NCI-H460 (cell line): ENCODE measurements at places on chromosomes 13 and 19. TPM values are rescaled to one million over a fixed set of nuclear protein-coding genes. Genes with fewer than 3 reads are reported as not detected.

PLK5 gene
- total RNA-seq, result 0.05 TPM in 1 of 2 replicates, not detected in the other

PRRG2 gene
- 0.14 TPM in 1 of 2 replicates, not detected in the other for total RNA-seq

GRIN3B gene
- not detected in 2 replicates for total RNA-seq

DNM2 gene
- total RNA-seq, result 33.8 and 38.8 TPM in 2 replicates

ZNF575 gene
- 0.32 and 0.35 TPM in 2 replicates for total RNA-seq

- no peak for DNase-seq
These were observed 5.3 kb downstream of the PTBP1 start for GRCh38 chr19:802498-803098.

DNA sequence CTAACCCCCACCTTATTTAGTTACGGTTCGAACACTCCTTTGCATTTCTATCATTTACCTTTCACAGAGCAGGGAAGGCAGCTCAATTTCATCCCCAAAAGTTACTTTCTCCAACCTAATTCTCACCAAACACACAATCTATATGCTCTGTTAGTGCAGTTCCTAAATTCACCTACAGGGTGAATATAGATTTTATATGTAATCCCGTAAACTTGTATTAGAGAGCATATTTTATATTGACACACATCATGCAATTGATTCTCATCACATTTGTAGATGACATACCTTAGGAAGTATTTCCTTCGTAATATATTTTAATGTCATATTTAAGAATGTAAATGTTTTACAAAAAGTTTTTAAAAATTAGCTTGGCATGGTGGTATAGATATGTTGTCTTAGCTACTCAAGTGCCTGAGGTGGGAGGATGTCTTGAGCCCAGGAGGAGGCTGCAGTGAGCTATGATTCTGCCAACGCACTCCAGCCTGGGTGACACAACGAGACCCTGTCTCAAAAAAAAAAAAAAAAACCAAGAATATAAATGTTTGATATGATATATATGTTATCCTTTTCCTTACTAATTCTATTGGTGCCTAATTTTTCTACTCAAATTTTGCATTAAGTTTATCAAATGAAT lies 57.3 kb upstream of the TNFRSF19 start:
- no peak for DNase-seq

- DNase-seq, result no peak
These were observed 2.3 kb downstream of the MAP3K10 start for GRCh38 chr19:40193587-40193849.

- DNase-seq, result no peak
These were observed 1.1 kb downstream of the FKBP8 start for GRCh38 chr19:18541992-18542940.

- DNase-seq, result no peak
These were observed 39.5 kb upstream of the TEX29 start for GRCh38 chr13:111280681-111281585.

DNA sequence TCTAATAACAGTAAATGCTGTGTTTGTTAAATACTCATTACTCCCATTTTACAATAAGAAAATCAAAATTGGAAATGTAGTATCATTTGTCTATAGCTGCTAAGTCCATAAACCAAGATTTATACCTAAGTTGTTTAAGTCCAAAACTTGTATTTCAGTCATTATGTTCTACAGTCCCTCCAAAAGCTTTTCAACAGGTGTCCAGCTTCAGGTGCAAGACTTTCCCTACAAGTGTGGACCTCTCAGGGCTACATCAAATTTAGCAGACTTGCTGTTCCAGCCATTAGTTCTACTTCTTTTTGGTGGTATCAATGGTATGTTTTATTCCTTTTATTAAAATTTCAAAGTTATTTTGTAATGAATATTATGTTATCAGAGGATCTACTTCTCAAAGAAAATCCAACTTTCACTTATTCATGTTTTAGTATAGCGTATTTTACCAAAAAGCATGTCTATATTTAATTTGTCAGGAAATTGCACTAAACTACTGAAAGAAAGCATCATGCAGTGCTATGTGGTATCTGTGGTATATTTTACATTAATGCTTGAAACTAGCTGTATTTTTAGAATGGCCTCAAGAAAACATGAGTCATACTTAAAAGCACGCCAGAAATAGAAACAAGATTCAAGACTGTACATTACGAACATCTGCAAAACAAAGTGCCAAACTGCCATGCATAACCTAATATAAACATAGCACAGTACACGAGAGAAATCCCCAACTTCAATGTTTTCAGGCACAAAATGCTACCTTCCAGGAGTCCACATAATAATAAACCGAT lies 44.5 kb downstream of the VWA8 start:
- DNase-seq, result peak; percentile 9

DNA sequence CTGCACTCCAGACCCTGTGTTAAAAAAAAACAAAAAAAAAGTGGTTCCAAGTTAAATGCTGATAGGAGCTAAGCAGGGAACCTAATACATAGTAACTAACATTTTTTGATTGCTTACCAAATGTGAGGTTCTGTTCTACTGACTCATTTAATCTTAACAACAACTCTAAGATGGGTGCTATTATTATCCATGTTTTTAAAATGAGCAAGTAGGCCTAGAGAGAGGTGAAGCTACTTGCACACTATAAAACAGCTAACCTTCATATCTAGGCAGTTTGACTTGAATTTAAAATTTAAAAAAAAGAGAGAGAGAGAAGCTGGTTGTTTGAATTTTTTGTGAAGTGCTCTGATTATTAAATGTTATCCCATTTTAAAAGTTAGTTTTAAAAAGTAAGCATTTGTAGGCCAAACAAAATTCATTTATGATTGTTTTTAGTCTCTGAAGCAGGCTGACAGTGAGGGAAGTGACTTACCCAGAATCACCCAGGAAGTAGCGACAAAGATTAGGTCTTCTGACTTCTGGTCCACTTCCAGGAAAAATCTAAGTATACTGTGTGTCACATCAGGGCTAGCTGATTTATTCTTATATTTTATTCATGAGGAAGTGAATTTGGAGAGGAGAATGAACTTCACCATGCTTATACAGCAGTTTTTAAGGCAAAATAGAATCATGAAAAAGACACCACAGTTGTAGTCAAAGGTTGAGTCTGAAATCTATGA lies 2.4 kb downstream of the SIGLECL1 start:
- no peak for DNase-seq

GRCh38 chr13:58087566-58087965 lies 456.0 kb downstream of the PCDH17 start:
- DNase-seq, result no peak

- DNase-seq, result peak; percentile 67
These were observed 11.6 kb downstream of the PARP4 start for GRCh38 chr13:24500977-24501376.

GRCh38 chr13:40598569-40598968 lies 67.9 kb downstream of the FOXO1 start:
- no peak for DNase-seq

- peak; percentile 66 for DNase-seq
These were observed 1.5 kb downstream of the ZIC5 start for GRCh38 chr13:99969919-99970650.
